MCF 10A (cell line): ENCODE measurements at places on chromosomes 11 and 22.

- peak; percentile 74 for DNase-seq
These were observed 170.3 kb upstream of the ZBED5 start for GRCh38 chr11:11028017-11028692.

DNA sequence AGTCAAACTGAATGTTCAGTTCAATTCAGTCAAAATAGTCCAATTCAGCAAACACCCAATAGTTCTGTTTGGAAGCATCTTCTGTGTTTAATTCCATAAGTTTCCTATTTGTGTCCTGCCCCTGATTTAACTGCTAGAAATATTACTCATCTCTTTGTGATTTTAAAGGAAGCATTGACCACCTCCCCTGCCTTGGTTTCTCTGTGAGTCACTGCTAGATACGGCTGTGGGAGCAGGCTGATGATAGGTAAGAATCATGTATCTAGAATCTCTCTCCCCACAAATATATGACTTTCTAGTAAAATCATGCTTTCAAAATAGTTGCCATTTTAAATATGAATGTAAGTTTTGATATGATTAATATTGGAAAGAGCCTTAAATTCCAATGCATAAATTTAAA lies 888.5 kb downstream of the NTM start:
- DNase-seq: no peak

- DNase-seq: no peak
These were observed 22.5 kb upstream of the OAF start for GRCh38 chr11:120188371-120188770.

GRCh38 chr22:48944433-48944750 lies 883.3 kb downstream of the BRD1 start:
- no peak for DNase-seq

DNA sequence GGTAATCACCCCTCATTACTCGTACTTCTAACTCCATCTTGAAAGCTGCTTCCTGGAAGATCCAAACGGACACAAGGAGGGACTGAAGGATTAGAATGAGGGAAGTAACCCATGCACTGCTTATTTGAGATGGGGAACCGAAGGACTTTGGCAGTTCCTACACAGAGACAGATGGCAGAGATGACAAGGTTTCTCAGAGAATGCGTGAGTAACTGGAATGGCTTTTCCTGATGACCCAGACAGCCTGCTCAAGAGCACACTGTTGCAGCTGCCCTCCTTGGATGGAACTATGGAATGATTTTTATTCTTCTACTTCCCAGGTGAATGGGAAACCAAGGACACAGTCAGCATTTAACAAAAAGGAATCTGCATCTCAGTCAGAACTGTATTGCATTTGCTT lies 7.3 kb downstream of the KCNJ11 start:
- DNase-seq: no peak

DNA sequence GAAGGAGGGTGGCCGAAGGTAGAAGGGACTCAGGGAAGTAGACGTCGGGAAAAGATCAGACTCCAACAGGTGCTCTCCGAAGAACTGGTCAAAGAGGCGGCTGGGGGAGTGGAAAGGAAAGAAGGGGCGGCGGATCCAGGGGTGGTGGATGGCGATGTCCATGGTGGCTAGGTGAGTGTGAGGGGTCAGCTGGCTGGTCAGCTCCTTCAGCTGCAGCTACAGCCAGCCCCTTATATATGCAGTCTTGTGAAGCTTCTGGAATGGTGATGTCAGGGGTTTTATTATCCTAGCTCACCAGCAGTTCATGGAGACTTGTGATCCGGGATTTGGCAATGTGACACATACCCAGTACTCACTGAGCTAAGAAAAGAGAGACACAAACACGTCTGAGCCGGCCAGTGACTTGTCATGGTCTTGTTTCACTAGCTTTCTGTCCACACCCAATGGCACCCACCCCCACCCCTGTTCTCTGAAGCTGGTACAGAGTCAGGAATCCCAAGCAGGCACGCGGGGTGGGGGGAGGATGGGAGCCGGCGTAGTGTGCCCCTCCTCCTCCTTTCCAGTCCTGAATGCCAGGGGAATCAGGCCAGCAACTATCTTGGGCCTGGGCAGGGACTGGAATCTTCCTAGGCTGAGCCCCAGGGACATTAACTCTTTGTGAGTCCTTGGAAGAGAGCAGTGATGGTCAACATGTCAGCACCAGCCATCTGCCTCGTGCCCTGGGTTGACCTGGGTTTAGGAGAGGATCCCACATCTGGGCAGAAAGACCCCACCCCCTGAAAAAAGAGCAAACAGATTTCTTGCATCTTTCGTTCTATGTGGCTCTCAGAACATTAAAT lies at the start of gene CRYAB:
Gene CRYAB, minus strand, starts transcription at position 208 of the 839 bp plus-strand sequence. Its CDS starts 46 bp downstream, at position 162.
- peak; percentile 61 for DNase-seq

- no peak for DNase-seq
These were observed 668.7 kb downstream of the BRD1 start for GRCh38 chr22:49158741-49159564.

DNA sequence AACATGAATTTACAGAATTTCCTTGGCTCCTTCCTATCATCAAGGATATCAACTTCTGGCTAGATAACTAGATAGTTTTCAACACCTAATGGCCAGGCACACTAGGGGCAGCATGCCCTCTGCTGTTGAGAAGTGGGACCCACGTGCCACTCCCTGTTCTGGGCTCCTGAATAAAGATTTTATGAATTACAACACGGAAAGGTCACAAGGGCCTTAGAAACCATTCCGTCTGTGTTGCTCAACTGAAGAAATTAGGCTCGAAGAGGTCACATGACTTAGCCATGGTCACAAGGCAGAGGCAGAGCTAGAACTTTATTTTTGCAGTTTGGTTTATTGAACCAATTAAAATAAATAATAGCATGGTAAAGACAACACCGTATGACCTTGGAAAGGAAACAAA lies 36.0 kb downstream of the PRCP start:
- DNase-seq: peak; percentile 81

GRCh38 chr11:22555881-22556280 lies 69.7 kb downstream of the FANCF start:
- DNase-seq: no peak

GRCh38 chr22:30187094-30187493 lies 59.5 kb downstream of the LIF start:
- no peak for DNase-seq

DNA sequence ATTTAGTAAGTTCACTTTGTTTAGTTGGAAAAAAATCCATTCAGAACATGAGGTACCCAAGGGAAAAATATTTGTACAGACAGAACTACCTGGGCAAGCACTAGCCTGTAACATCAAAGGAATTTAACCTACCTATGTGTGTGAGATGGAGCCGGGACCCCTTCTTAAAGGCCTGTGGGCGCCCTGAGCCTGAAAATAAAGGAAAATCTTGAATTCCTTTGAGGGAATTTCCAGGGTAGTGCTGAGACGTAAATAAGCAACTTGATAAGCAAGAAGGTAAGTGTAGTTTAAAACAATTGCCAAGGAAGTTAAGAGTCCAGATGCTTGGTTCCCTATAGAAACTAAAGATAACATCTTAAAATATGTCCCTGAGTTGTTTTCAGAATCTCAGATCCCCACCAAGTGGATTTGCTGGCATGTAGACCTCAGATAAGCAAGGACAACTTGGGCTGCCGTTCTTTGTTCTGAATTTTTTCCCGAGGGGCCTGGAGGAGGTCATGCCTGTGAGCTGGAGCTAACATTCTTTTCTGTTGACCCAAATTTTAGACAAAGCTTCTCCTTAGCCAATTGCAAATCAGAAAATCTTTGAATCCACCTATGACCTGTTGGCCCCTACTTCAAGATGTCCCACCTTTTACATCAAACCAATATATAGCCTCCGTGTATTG lies 31.0 kb downstream of the MED17 start:
- no peak for DNase-seq

- no peak for DNase-seq
These were observed 21.1 kb upstream of the IGLL5 start for GRCh38 chr22:22866381-22867111.

DNA sequence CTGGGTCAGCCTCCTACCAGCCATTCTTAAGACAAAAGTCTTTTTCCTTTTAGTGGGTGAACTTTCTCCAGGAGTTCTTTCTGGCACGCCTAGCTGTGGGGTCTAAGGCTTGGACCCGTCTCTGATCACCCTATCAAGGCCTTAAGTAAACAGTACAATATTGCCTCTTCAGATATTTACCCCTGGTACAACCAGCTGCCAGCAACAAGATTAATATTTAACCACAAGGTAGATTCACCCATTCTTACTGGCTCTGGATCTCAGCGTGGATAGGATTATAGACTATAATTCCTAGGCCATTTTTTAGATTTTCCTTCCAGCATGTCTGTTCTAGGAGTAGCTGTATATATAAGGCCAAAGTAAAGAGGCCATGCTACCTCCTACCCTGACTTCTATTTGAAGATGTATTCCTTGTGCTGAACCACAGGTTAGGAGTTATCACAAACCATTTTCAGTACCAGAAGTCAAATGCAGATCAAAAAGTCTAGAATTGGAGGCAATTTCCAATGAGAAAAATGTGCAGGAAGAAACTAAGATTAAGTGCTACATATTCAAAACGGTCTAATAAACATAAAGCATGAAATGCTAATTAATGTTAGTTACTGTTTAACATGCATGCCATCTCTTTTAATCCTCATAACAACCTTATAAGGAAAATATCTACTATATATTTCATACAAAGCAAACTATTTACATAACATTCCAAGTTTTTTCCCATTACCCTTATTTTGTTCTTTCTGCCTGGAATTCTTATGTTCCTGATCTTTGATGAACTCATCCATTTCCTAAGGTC lies 110.0 kb upstream of the SYN3 start:
- no peak for DNase-seq

GRCh38 chr22:45358127-45358526 lies 48.4 kb downstream of the FAM118A start:
- peak; percentile 5 for DNase-seq

GRCh38 chr22:37230673-37231405 lies 13.2 kb downstream of the RAC2 start:
- no peak for DNase-seq

DNA sequence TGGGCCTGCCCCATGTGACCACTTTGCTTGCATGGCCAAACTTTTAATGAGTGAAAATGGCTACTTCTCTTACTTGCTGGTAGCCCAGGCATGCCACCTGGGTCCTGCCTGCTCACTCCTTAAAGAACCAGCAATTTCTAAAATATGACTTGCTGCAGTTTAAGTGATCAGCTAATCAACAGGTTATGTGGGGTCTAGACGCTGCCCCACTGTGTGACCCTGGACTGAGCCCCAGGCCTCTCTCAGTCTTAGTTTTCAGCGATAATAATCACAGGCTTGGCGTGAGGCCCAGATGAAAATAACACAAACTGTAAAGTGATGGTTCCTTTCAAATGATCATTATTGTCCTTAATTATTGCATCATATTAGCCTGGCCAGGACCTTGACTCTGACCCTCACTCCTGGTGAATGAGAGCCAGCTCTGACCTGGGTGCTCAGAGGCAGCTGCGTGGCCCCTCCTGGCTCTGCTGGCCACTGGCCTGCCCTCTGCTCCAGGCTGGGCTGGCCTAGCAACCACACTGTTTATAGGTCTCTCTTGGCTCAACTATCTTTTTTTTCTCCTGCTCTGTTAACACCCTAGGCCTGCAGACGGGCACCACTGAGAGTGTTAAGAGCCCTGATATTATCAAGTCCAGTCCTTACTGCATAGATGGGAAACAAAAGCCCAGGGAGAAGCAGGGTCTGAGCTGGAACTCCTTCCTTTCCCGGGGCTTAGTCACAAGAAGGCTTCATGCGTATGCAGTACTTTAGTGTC lies 89.7 kb downstream of the RRM1 start:
- no peak for DNase-seq

DNA sequence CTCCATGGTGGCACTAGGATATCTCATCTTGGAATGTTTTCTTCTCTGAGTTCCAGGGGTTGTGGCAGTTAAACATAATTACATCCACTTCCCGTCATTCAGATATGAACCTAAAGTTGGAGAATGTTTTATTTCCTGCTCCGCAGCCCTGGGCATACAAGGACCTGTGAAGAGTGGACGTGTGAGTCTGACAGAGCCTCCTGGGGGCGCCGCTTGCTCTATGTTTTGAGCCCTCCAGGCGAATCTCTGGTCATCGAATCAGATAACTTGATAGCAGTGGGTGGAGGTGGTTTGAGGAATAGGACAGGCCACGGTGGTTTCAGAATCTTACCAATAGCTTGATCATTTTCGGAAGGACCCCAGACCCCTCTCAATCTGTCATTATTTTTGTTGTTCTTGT lies 174.2 kb downstream of the NTM start:
- no peak for DNase-seq

GRCh38 chr11:13917264-13917663 lies 45.3 kb upstream of the SPON1 start:
- no peak for DNase-seq

DNA sequence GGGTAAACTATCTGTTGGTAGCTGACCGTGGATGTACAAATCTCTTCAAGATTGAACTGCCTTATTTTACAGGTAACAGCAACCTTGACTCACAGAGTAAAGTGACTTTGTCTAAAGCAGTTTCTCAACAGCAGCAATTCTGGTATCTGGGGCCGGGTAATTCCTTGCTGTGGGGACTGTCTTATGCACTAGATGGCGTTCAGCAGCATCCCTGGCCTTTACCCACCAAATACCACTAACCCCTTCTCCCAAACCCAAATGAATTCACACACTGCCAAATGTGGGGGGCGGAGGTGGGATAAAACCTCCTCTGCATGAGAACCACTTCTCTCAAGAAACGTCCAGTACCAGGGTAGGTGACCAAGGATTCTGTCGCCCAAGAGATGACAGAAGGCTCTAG lies 1.7 kb upstream of the INCENP start:
- no peak for DNase-seq

GRCh38 chr11:111748035-111748804 lies 18.0 kb downstream of the PPP2R1B start:
- no peak for DNase-seq

DNA sequence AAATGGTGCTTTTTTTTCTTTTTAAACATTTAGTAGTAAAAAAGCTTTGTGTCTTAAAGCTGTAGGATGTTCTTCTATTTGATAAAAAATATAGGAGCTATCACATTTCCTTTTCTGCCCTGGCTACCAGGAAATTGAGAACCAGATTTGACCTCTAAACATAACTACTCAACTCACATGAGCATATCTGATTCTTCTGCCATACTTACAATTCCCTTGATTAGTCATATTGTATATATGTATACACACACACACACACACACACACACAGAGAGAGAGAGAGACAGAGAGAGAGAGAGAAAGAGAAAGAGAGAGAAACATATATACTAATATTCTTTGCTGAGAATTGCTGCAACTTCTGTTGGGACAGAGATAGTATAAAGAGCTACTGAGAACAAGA lies 23.0 kb upstream of the GDPD4 start:
- no peak for DNase-seq

GRCh38 chr11:110337570-110338193 lies 41.3 kb upstream of the RDX start:
- DNase-seq: peak; percentile 11

DNA sequence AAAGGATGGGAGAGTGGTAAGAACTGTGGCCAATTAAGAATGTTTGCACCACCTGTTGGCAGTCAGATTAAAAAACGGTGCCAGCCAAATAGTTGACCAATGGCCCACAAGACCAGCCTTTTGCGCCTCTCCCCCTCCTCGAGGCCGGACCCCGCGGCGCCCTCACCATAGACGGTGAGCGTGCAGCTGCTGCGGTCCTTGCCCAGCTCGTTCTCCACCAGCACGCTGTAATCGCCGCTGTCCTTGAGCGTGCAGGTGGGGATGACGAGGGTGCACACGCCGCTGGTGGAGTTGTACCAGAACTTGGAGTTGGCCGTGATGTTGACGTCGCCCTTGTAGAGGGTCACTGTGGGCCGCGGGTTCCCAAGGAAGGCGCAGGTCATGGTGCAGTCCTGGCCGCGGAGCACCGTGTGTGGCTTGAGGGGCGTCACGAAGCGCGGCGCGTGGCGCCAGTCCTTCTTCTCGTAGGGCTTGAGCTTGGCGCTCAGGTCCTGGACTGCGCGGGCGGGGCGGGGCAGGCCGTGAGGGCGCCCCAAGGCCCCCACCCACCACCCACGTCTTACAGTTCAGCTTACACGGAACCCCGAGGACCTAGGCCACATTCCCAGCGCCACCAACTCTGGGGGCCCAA lies 7.2 kb downstream of the TMEM86A start:
- DNase-seq: no peak
